Right atrium auricular region (tissue), 2 donors: ENCODE measurements at places on chromosomes 5 and 9. TPM values are rescaled to one million over a fixed set of nuclear protein-coding genes. Genes with fewer than 3 reads are reported as not detected.

DNA sequence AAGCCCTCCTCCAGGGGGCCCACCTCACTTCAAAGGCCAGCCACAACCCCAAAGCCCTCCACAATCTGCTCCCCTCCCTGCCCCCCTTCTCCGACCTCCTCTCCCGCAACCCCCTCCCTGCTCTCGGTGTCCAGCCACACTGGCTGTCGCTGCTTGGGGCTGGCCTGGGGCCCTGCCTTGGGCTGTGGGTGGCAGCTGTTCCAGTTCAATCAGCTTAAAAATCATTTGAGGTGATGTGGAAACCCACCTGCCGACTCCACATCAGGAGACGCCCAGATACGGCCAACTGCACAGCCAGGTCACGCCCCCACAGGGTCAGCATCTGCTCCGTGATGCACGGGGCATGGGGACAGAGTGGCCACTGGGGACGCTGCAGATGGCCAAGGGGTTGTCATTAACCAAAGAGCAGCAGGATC, 107.0 kb upstream of the MVB12B start:
- no peaks in the 10 kb centered on the region for H3K27me3 ChIP-seq
- no peaks in the 10 kb centered on the region for H3K36me3 ChIP-seq
- no peak overlapping the region for H3K27ac ChIP-seq
- H3K4me3 ChIP-seq, result no peak overlapping the region
- DNase-seq, result no peak

- no peaks in the 10 kb centered on the region for H3K27me3 ChIP-seq
- H3K4me3 ChIP-seq, result no peak overlapping the region
- peaks cover 45% of the 10 kb centered on the region for H3K36me3 ChIP-seq
- no peaks in the 10 kb centered on the region for H3K4me1 ChIP-seq
- no peak overlapping the region for H3K27ac ChIP-seq
Measured at GRCh38 chr9:132637351-132637750, 32.4 kb downstream of the DDX31 start.

DNA sequence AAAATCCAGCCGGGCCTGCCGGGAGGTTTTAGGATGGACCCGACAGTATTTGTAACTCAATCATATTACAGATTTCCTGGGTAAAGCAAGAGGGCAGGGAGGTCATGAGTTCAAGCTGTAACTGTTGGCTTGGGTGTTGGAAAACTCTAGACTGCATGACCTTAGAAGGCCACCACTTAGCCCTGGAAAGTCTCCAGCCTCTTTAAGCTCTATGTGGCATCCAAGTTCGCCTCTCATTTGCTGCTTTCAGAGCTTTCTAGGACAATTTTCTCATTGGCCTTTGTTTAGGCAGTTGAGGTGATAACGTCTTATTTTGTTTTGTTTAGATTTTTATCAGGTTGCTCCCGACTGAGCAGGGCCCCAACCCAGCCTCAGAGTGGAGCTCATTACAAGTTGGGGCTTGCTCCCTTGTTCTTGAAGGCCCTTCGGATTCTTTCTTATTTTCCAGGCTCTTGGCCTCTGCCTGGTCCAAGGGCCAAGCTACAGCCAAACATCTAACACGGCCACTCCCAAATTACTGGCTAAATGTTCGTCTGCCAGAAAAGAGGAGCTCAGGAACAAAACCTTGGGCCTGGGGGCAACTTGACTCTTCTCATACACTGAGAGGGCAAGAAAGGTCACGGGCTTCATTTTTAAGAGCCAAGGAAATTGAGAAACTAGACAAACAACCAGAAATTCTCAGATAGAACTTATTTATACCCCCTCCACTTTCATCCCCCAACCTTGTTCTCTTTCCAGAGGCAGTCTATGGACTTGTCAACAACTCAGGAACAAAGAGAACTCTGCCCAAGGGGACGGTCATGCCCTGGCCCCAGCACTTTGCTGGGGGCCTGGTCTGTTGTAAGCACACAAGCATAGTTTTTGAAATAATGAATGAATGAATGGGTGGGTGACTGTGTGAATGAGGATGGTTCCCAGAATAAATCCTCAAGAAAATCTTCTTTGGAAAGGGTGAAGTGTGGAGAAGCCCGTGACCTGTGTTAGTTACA, 526.9 kb downstream of the BNC2 start:
- peak overlapping the region; percentile 41 for H3K27ac ChIP-seq
- no peaks in the 10 kb centered on the region for H3K36me3 ChIP-seq
- H3K4me3 ChIP-seq, result no peak overlapping the region
- DNase-seq, result no peak
- H3K27me3 ChIP-seq, result no peaks in the 10 kb centered on the region
- no peaks in the 10 kb centered on the region for H3K4me1 ChIP-seq

- no peaks in the 10 kb centered on the region for H3K4me1 ChIP-seq
- no peaks in the 10 kb centered on the region for H3K36me3 ChIP-seq
- H3K27ac ChIP-seq, result no peak overlapping the region
- H3K4me3 ChIP-seq, result no peak overlapping the region
- H3K27me3 ChIP-seq, result no peaks in the 10 kb centered on the region
Measured at GRCh38 chr5:16886793-16887345, 49.2 kb downstream of the MYO10 start.

DNA sequence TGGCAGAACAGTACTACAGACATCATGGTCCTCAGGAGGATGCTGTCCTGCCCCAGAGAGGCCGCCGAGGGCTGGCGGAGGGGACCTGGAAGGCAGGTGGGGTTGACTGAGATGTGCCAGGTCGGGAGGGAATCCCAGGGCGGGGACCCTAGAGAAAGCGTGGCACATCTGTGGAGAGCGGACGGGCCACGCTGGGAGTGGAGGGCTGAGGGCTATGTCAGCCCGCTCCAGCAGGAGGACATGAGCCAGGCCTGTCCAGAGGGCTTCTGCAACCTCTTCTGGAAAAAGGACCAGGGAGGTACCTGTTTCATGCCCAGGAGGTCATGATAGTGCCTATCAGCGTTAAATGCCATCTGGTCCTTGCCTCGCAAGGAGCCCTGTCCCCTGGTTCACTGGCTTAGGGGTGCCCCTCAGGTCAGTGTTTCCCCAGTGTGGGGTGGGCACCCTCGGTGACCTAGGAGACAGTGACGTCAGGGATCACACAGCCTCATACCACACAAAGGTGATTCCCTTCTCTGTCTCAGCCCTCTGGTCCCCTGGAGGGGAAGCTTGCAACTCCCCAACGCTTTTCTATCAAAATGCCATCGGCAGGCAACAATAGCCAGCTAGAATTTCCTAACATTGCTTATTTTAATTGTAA, 103.6 kb upstream of the IER5L start:
- peak overlapping the region; percentile 18 for H3K27ac ChIP-seq
- no peak overlapping the region for H3K4me3 ChIP-seq
- no peaks in the 10 kb centered on the region for H3K36me3 ChIP-seq
- no peaks in the 10 kb centered on the region for H3K27me3 ChIP-seq
- H3K4me1 ChIP-seq, result no peaks in the 10 kb centered on the region

GRCh38 chr9:69593301-69593700, 78.9 kb downstream of the APBA1 start:
- no peaks in the 10 kb centered on the region for H3K36me3 ChIP-seq
- H3K4me3 ChIP-seq, result no peak overlapping the region
- DNase-seq, result no peak
- H3K27me3 ChIP-seq, result no peaks in the 10 kb centered on the region
- no peaks in the 10 kb centered on the region for H3K4me1 ChIP-seq
- H3K27ac ChIP-seq, result no peak overlapping the region

The CTNND2 gene
- 9.0 TPM for total RNA-seq
